GM12865 (cell line): ENCODE measurements at places on chromosomes 5 and 9.
A peak's percentile ranks its signal among the peaks of the same experiment; 100 is the strongest.

DNA sequence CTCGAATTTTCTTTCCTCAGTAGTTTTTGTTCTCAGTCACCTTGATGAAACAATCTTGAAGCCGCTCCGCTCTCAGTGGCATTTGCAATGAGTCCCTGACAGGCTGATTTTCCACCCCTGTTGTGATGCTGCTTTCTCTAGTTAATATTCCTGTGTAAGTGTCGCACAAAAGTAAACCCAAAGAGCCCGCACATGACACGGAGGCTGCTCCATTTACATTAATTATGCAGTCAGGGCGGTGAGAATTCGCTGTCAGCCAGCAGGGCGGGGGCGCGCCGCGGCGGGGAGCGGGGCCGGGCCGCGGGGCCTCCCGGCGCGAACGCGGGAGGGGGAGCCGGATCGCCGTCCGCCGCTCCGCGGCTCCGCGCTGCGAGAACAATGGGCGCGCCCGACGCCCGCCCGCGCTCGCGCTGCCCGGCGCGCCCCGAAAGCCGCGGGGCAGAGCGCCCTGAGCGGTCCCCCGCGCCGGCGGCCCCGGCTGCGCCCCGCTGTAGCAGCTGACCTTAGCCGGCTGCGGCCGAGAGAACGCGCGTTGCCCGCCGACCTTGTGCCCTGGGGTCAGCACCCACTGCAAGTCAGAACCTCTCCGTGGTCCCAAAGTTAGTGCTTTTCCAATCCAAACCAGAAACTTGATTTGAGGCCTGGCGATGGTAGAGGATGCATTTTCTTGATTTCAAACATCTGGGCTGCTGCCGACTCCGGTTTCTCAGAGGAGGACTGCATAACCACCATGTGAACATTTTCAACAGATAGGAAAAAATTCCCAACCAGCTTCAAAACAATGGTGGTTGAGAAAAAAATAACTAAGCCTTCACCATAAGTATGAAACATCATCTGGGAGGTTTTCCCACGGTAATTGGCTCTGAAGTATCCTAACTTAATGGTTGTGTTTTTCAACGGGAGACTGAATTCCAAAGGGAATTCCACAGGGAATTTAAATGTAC is 142.6 kb downstream of the PBX3 start:
- peak; percentile 16 for DNase-seq

DNA sequence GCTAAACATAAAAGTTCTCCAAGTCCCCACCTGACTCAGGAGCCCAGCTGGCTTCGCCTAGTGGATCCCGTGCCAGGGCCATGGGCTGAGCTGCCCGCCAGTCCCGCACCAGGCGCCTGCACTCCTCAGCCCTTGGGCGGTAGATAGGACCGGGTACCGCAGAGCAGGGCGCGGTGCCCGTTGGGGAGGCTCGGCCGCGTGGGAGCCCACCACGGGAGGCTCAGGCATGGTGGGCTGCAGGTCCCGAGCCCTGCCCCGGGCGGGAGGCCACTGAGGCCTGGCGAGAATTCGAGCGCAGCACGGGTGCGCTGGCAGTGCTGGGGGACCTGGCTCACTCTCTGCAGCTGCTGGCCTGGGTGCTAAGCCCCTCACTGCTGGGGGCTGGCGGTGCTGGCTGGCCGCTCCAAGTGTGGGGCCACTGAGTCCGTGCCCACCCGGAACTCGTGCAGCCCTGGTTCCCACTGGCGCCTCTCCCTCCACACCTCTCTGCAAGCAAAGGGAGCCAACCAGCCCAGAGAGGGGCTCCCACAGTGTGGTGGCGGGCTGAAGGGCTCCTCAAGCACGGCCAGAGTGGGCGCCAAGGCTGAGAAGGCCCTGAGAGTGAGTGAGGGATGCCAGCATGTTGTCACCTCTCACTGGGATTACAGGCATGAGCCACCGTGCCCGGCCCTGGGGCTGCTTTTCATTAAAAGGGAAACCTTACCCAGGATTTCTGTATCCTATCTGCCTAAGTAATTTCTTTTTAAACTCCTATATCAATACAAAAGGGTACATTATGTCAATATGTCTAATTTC is 9.7 kb upstream of the SPZ1 start:
- no peak for DNase-seq

GRCh38 chr5:94849324-94849723 is 230.9 kb downstream of the SLF1 start:
- no peak for DNase-seq

DNA sequence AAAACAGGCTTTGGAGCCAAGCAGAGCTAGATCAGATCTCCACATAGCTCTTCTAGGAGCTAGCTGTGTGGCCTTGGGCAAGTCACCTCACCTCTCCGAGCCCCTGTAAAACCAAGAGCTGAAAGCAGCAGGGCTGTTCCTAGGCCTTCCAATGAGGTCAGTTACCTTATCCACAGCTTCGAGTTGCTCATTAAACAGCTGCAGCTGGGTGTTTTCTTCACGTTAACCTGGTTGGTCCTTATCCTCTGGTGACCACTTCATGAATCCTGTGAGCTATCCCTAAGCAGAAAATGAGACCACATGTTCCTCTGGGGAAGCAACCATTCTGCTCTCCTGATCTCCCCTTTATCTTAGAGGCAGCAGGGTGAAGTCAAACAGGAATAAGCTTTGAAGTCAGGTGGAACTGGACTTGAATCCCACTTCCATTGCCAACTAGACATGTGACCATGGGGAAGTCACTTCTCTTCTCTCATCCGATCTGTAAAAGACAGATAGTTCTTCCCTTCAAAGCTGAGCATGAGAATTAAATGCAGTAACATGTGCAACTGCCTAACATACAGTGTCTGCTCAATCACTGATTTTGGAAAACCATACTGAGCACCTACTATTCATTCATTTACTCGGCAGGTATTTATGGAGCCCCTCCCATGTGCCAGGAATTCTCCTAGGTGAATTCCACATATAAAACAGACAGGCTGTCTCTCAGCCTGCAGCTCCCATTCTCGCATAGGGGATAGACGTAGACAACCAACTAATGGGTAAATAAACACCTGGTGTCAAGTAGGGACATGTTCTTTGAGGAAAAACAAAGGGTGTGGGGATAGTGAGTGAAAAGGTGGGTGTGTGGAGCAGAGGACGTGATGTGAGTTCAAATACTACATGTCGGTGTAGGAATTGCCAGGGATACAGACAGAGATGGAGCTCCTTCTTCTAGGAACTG is 111.7 kb upstream of the BOD1 start:
- no peak for DNase-seq

GRCh38 chr9:4346131-4346530 is 46.3 kb upstream of the GLIS3 start:
- no peak for DNase-seq

DNA sequence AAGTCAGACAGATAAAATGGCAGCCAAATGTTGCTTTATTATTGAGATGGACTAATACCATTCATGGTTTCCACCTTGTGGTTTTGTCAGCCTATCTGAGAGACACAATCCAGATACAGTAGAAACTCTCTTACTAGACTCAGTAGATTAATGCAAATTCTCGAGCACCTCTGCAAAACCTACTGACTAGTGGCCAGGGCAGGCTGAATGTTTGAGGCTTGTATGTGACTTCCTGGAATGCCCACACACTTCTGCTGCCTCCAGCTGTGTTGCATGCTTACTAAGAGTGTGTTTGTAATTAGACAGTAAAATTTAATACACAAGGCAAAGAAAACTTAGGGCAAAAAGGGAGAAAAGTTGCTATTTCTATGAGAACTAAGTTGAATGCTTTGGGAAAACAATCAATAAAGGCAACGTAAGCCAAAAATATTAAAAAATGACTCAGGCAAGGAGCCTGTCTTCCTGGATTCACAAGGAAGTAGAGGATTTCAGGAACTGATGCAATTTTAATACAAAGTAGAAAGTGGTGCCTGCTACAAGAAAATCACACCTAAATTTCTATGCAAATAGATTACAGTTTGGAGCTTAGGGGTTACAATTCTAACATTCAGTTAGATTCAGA is 30.2 kb upstream of the CCNG1 start:
- DNase-seq: peak; percentile 70

DNA sequence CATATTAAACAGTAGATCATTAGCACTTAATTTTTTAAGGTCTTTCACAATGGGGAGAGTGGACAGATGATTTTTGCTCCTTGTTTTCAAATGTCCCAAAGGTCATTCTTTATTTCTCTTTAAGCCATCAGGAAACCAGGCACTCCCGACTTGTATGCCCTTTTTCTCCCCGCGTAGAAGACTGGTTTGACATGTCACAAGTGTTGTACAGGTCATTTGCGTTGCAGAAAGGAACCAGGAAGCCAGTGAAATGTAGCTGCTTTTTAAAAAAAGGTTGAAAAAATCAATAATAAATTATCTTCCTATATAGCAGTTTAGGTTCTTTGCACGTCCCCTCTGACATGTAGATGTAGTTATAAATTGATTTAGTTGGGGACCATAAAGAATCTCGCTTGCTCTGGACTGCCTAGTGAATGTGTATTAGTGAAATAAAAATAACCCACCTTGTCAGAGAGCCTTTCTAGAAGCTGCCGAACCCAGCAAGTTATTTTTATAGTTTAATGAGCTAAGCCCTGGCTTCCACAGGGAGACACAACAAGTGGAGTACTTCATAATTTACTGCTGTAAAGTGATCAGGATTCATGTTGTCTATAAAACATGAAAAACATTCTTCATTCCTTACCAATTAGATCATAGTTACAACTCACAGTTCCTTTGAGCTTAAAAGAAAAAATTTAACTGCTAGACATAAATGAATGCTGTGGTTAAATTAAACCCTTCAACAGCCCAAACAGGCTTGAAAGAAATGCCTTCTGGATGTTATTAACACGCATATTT is 404.6 kb downstream of the CSNK1G3 start:
- no peak for DNase-seq

DNA sequence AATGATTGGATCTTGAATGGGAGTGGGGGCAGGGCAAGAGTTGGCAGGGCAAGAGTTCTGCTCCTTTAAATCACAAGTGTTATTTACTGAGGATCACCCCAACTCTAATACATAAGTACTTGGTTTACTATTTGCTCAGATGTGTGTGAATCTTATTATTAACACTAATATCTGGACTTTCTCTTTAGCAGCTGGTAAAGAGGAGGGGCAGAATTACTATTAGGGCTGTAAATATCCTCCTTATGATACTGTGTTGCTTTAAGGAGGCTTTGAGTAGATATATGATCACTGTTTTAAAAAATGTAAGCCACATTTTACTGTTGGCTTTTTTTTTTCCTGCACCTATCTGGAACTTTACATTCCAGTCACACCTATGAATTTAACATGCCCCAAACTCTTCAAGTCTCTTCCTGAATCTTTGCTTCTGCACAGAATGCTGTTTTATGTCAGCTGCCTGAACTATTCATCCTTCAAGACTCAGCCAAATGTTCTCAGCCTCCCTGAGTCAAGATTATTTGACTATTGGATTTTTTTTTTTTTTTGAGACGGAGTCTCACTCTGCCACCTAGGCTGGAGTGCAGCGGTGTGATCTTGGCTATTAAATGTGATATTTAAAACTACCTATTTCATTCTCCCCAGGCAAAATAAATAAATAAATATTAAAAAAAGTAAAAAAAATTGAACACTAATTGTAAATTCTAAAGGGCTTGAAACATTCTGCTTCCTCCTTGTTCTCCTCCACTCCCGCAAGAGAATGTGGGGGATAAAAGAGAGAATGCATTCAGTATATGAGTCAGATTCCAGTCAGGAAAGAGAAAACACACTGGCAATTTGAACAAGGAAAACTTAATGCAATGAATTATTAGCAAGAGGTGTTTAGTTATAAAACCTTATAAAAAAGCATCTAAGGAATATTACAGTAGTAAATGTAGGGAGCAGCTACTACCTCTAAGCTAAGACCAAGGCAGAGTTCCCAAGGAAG is 99.3 kb downstream of the FOCAD start:
- no peak for DNase-seq

DNA sequence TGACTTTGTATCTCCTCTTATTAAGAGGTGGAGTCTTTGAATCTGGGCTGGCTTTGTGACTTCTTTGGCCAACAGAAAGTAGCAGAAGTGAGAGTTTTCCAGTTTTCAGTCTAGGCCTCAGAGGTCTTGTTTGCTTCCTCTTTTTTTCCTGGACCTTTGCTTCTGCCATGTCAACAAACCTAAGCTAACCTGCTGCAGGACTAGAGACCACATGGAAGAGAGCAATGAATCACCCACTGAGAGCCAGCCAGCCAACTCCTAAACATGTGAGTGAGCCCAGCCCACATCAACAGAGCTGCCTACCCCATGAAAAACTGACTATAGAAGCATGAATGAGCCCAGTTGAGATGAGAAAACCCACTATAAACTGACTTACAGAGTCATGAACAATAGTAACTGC is 29.9 kb downstream of the MRPL22 start:
- DNase-seq: no peak

DNA sequence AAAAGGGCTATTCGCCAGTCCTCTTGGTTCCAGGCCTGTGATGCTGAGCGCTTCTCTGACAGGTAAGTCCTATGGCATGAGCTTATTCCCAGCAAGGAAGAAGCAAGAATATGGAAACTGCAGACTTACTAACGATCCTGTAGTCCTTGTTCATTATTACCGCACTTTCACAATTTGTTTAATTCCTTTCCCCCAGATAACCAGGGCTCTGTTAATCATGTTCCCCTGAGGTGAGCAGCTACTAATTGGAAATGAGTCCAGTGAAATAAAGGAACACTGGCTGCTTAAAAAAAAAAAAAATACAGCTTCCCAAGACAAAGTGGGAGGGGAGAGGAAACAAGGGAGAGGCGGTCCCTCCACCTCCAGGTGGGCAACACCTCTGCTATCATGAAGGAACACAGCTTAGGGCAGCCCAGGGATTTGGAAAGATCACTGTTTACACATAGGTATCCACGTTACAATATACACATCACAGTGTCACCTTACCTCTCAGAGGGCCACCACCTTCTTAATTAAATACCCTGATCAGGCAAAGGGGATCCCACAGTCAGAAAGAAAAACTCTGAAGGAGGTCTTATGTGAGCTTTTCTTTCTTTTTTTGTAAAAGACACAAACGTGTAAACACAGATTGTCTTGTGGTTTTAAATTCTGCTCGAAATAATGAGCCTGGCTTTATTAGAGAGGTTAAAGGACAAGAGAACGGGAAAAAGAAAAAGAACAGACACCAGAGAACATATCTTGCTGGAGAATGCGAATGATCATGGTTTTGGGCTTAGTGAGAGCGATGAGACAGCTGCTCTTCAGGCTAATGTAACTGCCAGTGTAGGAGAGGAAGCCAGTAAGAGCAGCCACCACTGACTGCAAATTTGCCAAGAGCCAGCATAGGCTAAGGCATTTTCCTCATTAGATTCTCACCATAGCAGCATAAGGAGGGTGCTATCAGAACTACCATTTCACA is 258.6 kb downstream of the CRB2 start:
- DNase-seq: no peak

GRCh38 chr5:93926831-93927620 is 185.6 kb upstream of the POU5F2 start:
- no peak for DNase-seq

GRCh38 chr5:118984602-118985001 is 3.7 kb downstream of the DTWD2 start:
- DNase-seq: no peak

- no peak for DNase-seq
Observed at GRCh38 chr5:23419115-23419514, 88.3 kb upstream of the PRDM9 start.

GRCh38 chr5:41770799-41771198 is 99.4 kb downstream of the OXCT1 start:
- DNase-seq: peak; percentile 56

- peak; percentile 89 for DNase-seq
Observed at GRCh38 chr5:143066556-143067281, 296.5 kb downstream of the ARHGAP26 start.
